ENCODE measurements at places on chromosomes 1 and 21.

GRCh38 chr1:71986160-71986559, 296.2 kb downstream of the NEGR1 start:
- no peak for DNase-seq

DNA sequence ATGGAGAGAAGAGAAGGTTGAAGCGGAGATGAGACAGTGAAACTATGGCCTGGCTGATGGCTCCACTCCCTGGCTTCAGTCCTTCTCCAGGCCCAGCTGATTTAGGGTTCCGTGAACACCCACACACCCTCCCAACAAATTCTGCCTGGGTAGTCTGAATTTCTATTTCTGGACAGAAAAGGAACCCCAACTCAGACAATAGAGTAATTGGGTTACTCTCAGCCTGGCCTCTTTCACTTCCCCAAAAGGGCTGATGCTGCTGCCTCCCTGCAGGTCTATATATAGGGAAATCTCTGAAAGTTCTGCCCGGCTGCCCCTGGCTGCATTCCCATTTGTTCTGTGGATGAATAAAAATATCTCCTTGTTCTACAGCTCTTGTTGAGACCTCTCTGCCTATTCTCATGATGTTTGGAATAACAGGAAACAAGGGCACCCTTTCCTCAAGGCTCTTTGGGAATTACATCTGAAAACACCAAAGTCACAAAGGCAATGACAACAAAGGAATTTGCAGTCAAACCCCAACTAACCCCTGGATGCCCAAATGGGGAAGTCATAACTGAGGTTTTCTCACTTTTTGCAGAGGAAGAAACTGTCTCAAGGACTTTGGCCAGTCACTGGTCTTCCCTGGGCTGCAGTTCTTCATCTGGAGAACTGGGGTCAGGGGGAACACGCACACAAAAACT, 11.4 kb upstream of the ZSCAN20 start:
- no peak for DNase-seq

DNA sequence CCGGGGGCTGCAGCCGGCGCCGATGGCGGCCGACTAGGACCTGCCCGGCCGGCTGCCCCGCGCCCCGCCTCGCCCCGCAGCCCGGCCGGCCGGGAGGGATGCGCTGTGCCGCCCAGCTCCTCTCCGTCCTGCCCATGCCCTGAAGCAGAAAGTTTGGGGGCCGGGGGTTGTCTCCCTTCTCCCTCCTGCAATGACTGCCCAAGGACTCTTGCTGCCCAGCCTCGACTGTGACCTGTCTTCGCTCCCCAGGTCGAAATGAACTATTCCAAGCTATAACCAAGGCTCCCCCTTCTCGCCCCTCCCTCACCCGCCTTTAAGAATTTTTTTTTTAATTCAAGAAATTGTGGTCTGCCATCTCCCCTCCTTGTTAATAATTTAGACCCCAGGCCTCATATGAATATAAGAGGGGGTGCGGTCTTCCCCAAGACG, 361 bp downstream of the TMCC2 start:
- no peak for DNase-seq

DNA sequence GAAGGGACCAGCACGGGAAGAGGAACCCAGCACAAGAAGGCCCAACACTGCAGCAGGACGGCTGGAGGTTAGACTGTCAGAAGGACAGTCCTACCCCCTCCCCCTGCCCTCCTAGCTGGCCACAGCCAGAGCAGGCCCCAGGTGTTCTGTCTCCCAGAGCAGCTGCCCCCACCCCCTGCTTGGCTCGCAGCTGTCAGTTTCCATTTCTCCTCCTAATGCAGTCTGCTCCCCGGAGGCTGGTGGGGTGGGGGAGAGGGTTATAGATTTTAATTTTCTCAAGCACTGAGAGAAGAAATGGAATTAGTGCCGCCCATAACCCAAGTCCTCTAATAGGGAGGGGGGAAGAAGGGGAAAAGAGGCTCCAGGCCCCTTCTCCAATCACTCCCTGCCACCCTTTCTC, 13.0 kb upstream of the PEAR1 start:
- DNase-seq: no peak

DNA sequence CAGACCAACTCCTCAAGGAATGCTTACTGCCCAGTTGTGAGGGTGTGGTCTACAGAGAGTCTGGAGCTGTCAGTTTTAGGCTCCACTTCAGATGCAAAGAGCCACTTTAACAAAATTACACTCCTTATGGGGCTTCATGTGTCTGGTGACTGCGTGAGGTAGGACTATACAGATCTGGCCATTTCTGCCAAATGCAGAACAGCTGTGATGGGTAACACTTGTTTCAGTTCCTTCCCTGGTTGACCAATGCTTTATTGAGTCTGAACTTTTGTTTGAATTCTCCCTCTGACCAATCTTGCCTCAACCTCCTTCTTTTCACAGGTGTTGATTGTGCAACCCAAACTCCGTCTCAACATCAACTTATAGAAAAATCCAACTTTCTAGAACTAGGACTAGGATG, 181.2 kb downstream of the OMA1 start:
- DNase-seq: no peak

GRCh38 chr1:239920214-239920613, 171.5 kb upstream of the FMN2 start:
- DNase-seq: no peak

DNA sequence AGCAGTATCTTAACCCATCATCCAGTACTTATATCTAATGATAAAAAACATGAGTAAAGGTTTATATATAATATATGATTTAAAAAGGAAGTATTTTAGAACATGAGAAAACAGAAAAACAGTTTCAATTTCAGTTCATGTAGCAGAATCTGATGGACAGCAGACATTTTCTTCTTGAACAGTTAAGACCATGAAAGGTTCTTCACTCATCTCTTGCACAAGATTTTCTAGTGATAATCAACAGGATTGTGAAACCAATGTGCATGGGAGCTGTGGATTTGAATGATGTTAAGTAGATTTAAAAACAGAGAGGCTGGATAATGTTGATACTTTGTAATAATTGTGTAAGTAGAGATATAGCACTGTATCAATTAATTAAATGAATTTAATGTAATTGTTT, 1297.6 kb downstream of the BRINP3 start:
- DNase-seq: no peak

- no peak for DNase-seq
Observed at GRCh38 chr1:117060441-117061317, 553 bp downstream of the TTF2 start.

- DNase-seq: no peak
Observed at GRCh38 chr1:93775224-93775623, 93.6 kb upstream of the BCAR3 start.

- no peak for DNase-seq
Observed at GRCh38 chr1:107954719-107955415, 10.1 kb downstream of the VAV3 start.

DNA sequence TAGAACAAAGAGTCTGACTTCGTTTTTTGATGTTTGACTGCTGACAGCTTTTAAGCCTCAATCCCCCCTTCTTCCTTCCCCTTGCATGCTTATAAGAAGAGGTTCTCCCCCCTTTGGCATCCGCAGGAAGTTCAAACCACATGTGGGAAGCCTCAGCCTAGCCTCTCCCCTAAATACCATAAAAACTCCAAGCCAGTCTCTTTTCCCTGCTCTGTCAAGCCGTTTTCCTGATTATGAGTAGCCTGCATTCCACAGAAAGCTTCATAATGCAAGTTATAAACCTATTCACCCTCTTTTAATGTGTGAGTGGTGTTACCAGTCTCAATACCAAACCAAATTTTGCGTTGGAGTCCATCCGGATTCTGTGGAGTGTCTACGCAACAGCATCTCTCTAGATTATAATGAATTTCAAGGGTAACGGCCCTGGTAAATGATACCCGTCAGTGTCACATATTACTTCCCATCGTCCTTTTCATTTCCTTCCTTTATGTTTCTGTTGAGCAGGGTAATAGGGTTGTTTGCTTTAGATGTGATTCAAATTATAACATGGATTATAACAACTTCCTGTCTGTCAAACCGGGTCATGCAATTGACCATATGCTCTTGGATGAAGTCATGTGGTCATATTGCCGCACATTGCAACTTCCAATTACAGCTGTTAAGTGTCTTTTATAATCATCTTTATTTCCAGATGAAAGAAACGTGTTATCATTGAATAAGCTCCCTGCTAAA, 717.5 kb downstream of the RWDD3 start:
- no peak for DNase-seq

DNA sequence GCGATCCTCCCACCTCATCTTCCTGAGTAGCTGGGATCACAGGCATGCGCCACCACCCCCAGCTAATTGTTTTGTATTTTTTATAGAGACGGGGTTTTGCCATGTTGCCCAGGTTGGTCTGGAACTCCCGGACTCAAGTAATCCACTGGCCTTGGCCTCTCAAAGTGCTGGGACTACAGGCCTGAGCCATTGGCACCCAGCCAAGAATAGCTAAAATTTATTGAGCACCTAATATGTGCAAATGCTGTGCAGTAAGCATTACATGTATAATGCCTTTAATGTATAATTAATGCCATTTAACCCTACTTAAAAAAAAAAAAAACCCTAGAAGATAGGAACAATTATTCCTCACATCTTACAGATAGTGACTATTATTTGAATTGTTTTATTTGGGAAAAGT, 42.9 kb downstream of the ZNF691 start:
- no peak for DNase-seq

- no peak for DNase-seq
Observed at GRCh38 chr1:204736836-204737235, 51.3 kb upstream of the LRRN2 start.

DNA sequence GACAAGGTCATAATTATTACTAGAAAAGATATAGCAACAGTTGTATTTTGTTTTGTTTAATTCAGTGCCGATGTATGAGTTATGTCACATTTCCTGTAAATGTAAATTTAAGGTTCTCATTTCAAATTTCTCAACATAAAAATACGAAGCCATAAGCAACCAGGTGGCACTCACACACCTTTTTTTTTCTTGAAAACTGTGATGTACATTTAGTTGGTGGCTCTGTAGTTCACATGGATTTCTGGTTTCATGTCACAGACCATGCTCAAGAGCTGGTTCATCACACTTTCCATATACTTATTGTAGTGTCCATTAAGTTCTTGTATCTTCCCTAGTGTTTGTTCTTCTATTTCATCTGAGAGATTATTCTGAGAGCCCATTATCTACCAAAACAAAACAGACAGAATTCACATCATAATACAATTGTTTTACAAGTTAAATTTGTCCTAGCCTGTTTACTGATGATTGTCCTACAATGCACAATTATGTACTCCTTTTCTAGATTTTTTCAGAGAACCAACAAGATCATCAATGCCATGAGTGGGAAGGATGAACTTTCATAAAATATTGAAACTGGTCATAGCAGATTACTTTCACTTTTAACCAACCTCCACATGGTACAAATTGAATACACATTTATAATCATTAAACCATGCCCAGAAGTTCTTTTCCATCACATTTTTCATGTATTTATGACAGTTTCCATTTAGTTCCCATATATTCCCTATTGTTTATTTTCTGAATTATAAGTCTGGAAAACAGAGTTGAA, 17.1 kb downstream of the ATP6V1G3 start:
- DNase-seq: no peak

DNA sequence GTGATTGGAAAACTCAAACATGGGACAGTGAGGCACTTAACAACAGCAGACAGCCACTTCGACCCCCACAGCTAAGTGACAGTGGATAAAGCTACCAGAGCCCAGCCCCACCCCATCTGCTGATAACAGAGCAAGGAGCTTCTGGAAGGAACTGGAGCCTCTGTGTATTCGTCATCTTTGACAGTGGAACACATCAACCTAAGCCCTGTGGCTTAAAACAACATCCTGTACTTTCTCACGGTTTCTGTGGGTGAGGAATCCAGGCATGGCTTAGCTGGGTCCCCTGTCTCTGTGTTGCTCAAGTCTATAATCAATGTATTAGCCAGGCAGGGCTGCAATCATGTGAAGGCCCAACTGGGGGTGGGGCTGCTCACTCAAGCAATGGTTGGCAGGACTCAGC, 18.4 kb upstream of the SIPA1L2 start:
- no peak for DNase-seq

DNA sequence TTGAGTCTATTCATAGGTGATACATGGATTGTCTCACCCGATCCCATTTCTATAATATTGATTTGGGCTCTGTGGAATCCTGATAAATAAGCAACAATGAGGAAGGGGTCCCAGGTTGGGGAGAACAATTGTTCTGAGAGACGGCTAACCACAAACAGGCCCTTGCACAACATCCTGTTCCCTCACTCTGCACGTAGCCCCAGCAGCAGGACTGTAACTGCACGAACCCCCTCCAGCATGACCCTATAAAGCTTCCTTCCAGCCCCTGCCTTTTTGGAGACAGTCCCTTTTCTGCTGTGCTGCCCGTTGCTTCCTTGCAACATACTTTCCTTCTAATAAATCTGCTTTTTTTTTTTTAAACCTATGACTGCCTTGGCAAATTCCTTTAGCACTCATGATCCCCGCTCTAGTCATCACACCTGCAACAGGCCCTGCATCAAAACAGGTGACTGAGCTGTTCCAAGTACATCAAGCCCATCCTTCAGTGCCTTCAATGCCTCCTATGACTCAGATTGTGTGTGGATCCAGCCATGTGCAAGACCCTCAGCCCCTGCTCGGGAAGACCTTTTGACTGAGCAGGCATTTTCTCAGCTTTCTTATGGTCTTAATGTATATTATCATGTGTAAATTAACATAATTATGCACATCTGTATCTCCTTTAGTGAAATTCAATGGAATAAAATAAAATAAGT, 63.7 kb upstream of the B3GALNT2 start:
- DNase-seq: no peak

DNA sequence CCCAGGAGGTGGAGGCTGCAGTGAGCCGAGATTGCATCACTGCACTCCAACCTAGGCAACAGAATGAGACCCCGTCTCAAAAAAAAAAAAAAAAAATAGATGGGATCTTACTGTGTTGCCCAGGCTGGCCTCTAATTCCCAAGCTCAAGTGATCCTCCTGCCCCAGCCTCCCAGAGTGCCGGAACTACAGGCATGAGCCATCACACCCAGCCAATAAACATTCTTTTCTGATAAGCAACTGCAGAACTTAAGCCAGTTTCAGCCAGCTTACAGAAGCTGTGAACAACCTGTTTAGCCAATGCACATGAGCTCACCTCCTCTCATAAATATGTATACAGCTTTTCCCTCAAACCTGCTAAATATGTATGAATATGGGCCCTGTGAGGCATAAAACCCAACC, 3.1 kb upstream of the MIIP start:
- DNase-seq: no peak

- DNase-seq: no peak
Observed at GRCh38 chr1:180311011-180311730, 81.1 kb downstream of the LHX4 start.

DNA sequence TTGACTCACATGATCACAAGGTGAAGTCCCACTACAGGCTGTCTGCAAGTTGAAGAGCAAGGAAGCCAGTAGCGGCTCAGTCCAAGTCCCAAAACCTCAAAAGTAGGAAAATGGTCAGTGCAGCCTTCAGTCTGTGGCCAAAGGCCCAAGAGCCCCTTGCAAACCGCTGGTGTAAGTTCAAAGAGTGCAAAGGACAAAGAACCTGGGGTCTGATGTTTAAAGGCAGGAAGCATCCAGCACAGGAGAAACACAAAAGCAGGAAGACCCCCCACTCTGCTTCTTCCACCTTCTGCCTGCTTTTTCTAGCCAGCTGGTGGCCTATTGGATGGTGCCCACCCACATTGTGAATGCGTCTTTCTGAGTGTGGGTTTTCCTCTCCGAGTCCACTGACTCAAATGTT, 2222.6 kb downstream of the MRPL39 start:
- no peak for DNase-seq

- no peak for DNase-seq
Observed at GRCh38 chr1:36115931-36116330, 9.1 kb downstream of the COL8A2 start.

Data from stimulated activated CD4-positive, alpha-beta T cell treated with anti-CD3 and anti-CD28 coated beads, Interleukin-15, amount 100 ng/mL, for 1 hour (primary cell).